SW480 (cell line): ENCODE measurements at places on chromosomes 1 and 21.
A peak's percentile ranks its signal among the peaks of the same experiment; 100 is the strongest.

GRCh38 chr1:2541619-2542245 lies 11.7 kb upstream of the HES5 start:
- DNase-seq, result peak; percentile 53

DNA sequence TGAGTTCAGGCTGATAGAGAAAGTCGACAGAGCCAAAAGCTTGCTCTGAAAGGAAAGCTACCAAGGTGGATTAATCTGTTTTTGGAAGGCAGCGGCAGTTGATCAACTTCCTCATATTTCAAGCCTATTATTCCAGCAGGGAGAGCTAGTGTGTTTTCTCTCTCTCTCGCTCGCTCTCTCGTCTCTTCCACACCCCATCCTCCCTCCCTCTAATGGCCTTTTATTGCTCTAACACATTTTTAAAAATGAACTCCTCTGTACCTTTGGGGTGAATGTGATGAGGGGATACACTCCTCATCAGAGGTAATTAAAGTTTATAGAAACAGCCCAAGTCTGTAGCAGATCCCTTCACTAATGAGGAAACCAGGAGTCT lies 126.4 kb downstream of the CLIC6 start:
- DNase-seq, result peak; percentile 84

DNA sequence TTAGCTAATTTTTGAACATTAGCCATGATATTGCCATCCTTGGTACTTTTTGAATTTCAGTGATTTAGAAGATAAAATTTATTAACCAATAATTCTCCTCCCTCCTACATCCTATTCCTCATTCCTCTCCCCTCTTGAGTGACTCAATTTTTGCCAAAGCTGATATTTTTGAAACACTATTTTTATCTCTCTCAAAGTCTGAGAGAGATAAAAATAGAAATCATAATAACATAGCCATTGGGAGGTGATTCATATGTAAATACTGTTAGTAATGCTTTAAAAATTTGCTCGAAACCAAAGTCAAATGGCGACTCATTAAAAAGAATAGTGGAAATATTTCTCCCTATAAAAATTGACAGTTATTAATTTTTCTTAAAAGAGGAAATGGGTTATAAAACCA lies 97.4 kb downstream of the PATJ start:
- DNase-seq, result no peak

- DNase-seq, result peak; percentile 87
Measured at GRCh38 chr1:67831850-67832513, 1.3 kb downstream of the GNG12 start.

- peak; percentile 77 for DNase-seq
Measured at GRCh38 chr1:9249534-9250410, 15.2 kb downstream of the H6PD start.

- peak; percentile 14 for DNase-seq
Measured at GRCh38 chr1:202155478-202156021, 4.9 kb downstream of the PTPN7 start.

GRCh38 chr1:227429447-227430359 lies 111.4 kb upstream of the CDC42BPA start:
- peak; percentile 19 for DNase-seq

DNA sequence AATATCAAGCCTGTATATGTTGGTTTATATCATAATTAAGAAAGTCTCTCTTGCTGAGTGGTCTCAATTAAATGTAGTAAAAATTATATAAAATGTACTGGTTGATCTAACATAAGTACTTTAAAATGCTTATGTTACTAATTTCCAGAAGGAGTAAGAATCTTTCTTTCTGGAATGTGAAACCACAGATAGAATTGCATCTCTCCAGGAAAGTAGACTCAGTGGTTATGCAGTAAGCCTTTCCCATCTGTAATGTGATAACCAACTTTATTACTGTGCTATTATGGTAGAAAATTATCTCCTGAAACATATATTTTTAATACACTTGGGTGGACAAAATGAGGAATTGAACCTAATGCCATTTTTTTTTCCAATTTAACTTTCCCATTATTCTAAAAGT lies 8.9 kb upstream of the RALGPS2 start:
- DNase-seq, result no peak

DNA sequence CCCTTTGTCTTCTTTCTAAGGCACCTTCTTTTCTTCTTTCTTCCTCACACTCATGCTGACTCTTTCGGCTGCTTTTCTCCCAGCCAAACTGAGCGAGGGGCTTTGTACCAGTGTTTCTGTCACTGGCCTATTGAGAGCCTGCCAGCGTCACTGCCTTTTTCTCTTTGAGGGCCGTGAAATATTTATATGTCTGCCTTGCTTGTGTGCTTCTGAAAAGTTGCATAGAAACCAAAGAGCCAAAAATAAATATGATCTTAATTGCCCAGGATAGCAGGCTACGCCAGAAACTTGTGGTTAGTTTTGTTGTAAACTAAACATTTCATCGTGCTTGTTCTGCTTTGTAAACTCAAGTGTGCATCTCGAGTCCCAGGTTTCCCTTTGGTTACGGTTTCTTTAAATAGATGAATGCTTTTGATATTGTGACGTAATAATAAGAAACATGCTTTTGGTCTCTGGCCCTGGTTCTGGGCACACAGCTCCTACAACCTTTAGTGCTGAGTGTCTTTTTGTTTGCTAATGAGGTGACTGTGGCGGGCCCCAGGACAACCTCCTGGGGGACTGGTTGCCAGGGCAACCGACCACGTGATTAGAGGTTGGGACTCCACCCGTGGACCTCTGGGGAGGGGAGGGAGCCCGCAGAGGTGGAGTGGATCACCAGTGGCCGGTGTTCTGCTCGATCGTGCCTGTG lies 10.8 kb downstream of the SLC37A1 start:
- DNase-seq, result peak; percentile 54

- no peak for DNase-seq
Measured at GRCh38 chr1:180033390-180033789, 78.8 kb downstream of the CEP350 start.

DNA sequence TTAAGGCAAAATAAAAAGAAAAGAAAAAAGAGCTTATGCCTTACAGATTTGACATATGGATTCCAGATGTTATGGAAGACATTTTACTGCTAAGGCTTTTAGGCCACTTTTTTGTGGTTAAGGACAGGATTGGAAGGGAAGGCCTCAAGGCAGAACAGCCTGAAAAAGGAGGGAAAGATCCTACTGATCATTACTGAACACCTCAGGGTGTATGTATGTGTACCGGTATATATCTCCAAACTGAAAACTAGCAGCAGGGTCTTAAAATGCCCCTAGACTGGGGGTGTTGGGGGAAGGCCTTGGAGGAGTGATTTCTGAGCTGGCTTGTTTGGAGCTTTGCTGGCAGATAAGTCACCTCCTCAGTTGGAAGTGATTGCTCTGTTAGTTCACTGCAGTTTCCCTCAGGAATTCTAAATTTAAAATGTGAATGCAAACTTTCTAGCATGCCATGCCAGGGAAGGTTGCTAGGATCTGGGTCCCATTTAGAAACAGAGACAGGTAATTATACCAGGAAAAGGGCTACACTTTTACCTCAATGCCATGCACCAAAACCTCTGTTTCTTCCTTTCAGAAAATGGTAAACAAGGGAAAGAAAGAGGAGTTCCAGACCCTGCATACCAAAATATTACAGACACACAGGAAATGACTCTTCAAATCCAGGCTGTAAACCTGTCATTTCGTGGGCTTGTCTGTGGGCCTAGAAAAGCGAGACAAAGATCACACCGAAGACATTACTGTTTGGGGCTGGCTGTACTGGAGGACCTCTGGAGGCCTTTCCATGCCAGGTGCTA lies 15.0 kb downstream of the C1orf52 start:
- no peak for DNase-seq

GRCh38 chr1:16165073-16165364 lies 9.2 kb upstream of the EPHA2 start:
- DNase-seq, result peak; percentile 60

DNA sequence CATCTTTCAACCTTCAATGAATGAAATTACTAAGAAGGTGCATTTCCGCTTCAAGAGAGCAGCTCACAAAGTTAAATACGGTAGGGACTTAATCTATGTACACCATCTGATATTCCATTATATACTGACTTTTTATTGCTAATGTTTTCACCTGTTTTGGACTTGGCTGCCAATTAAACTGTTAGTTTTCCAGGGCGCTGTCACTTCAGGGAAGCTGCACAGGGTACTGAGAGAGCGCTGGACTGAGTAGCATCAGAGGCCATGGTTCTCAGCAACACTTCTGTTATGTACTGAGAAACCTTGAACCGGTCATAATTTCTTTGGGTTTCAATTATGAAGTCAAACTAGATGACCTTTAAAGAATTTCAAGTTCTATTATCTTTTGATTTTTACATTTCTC lies 8.2 kb downstream of the SSX2IP start:
- no peak for DNase-seq

DNA sequence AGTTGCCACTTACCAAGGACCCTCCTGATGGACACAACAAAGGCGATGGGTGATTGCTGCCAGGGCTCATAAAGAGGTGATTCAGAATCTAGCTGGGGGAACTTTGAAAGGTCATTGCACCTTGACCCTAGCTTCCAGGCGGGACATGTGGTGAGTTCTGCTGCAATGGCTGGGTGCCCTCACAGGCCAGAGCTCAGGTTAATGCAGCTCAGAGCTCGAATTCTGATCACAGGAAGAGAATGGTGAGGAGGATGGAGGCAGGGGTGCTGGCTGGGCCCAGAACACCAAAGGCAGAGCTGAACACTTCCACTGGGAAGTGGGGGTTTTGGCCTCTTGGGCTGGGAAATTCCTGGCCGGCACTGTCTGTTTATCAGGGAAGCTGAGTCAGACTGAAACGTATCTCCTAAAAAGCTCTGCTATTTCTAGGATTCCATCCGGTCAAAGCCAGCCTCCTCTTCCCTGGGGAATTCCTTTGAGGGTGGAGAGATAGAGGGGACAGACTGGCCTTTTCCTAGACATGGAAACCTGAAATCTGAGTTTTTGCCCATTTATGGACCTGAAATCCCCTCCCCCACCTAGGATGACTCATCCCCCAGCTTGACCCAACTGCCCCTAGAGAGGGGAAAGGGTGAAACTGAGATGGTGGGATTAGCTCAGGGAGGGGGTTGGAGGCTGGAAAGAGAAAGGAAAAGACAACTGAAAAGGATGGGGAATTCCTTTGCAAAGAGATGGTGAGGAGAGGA lies 27.2 kb downstream of the NUAK2 start:
- no peak for DNase-seq

DNA sequence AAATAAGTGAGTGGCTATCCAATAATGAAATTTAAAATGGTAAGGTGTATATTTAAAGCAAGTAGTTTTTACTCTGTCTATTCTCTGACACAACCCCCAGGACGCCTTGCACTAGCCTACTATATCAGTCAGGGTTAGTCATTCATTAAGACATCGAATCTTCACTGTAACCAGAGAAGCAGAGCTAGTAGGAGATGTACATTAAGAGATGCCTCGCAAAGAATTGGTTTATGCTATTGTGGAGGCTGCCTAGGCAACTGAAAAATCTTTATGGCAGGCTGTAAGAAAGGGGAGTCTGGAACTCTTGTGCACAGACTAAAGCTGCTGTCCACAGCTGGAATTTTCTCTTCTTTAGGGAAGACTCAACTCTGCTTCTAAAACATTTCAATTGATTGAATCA lies 28.8 kb downstream of the NTNG1 start:
- no peak for DNase-seq

DNA sequence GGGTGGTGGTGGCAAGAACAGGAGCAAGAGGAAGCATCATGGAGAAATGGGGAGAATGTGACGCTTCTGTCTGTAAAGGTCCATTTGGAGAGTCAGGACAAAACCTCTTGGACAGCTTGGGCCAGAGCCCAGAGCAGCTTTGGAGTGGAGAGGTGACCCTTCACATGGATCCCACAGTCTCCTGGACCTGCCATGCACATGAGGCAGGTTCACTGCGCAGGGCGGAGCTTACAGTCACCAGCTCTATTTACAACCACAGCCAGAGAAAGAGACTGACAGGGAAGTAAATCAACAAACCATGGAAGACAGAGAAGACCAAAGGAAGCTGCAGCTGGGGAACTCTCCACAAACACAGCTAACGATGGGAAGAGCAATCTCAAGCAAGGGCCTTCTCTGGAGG lies 828 bp upstream of the RGS8 start:
- no peak for DNase-seq

DNA sequence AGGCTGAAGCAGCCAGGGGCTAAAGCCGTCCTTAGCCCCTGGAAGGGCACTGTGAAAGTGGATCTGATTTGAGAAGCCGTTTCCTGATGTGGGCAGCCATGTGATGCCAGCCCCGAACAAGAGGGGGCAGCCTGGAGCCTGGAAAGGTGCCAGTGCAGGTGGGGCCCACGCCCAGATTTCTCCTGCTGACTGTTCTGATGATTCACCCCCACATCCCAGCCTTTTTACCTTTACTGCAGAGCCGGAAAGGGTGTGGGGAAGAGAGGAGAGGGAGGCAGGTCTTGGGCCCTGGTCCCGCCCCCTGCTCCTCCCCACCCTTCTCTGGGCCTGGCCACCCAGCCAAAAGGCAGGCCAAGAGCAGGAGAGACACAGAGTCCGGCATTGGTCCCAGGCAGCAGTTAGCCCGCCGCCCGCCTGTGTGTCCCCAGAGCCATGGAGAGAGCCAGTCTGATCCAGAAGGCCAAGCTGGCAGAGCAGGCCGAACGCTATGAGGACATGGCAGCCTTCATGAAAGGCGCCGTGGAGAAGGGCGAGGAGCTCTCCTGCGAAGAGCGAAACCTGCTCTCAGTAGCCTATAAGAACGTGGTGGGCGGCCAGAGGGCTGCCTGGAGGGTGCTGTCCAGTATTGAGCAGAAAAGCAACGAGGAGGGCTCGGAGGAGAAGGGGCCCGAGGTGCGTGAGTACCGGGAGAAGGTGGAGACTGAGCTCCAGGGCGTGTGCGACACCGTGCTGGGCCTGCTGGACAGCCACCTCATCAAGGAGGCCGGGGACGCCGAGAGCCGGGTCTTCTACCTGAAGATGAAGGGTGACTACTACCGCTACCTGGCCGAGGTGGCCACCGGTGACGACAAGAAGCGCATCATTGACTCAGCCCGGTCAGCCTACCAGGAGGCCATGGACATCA lies at the start of gene SFN:
TSS of gene SFN (plus strand) at position 369 of the 904 bp plus-strand sequence. CDS start at position 433, 64 bp downstream.
- DNase-seq, result peak; percentile 99

DNA sequence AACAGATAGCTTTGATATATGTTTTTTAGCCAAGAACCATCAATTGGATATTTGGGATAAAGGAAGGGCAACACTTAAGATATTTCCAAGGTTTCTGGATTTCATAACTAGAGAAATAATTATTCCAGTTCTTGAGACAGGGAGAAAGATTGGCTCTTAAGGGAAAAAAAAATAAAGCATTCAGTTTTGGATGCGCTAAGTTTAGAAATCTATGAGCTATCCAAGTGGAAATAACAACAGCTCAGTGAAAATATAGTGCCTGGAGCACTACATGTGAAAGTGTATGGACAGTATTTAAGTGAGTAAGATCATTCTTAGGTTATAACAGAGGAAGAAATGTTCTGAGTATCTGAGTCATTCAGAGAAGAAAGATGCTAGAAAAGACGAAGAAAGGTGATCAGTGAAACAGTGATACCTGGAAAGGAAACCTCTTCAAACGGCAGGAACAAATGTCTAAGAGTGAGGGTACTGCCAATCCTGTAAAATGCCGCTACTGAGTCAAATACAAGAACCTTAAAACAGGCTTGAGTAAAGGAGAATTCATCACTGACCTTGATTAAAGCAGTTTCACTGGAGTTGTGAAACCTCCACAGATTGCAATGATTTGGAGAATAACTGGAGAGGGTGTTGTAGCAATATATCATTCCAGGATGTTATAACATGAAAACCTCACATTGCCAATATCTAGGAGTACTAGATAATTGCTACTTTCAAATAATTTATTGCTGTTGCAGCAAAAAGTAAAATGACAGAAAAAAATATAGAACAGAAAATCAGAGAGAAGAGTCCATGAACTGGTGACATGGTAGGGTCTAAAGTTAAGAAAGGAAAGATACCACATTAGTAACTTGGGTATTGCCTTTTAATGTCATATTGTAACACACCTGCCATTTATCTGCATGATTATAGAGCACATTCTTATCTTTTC lies 482.1 kb upstream of the RGS18 start:
- no peak for DNase-seq

GRCh38 chr21:43853851-43854772 lies 10.9 kb upstream of the AGPAT3 start:
- DNase-seq, result no peak
